ENCODE measurements at places on chromosomes 3 and 15. TPM values are rescaled to one million over a fixed set of nuclear protein-coding genes. Genes with fewer than 3 reads are reported as not detected.

Gene ZKSCAN7
- total RNA-seq: 5.7 TPM

Gene ADAMTS17
- total RNA-seq: 15.2 TPM

Gene MRPL46
- 9.9 TPM for total RNA-seq

Gene TERC
- total RNA-seq: 36.7 TPM

Gene CASR
- total RNA-seq: not detected

Gene NISCH
- 63.0 TPM for total RNA-seq

Gene PRSS50
- total RNA-seq: not detected

Gene EPHA3
- total RNA-seq: 3.0 TPM

Gene PEX5L
- total RNA-seq: not detected

Gene INKA1
- total RNA-seq: 20.5 TPM

Gene HGD
- total RNA-seq: 0.19 TPM

Gene USP13
- 7.0 TPM for total RNA-seq

Gene SNTN
- total RNA-seq: not detected

Gene PCLAF
- total RNA-seq: 18.5 TPM
